ENCODE measurements at places on chromosomes 13 and 19.

DNA sequence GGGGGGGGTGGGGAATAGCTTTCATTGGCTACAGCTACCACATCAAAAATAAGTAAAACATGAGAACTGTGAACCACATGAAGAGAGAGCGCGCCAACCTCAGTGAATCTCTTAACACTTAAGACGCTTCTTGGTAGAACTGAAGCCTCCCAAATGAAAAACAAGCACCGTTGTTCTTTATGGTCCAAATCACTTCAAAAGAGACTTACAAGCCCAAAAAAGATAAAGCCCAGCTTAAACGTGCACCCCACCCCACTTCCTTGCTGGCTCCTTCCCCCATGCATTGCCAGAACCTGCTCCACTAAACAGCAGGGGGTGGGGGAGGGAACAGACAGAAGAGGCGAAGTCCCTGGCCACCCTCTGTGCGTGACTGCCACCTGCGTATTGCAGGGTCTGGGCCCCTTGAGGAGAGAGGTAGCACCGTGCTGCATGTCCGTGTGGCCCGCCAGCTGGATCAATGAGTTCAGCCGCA is 479.1 kb downstream of the FOXO1 start:
- DNase-seq, result no peak

DNA sequence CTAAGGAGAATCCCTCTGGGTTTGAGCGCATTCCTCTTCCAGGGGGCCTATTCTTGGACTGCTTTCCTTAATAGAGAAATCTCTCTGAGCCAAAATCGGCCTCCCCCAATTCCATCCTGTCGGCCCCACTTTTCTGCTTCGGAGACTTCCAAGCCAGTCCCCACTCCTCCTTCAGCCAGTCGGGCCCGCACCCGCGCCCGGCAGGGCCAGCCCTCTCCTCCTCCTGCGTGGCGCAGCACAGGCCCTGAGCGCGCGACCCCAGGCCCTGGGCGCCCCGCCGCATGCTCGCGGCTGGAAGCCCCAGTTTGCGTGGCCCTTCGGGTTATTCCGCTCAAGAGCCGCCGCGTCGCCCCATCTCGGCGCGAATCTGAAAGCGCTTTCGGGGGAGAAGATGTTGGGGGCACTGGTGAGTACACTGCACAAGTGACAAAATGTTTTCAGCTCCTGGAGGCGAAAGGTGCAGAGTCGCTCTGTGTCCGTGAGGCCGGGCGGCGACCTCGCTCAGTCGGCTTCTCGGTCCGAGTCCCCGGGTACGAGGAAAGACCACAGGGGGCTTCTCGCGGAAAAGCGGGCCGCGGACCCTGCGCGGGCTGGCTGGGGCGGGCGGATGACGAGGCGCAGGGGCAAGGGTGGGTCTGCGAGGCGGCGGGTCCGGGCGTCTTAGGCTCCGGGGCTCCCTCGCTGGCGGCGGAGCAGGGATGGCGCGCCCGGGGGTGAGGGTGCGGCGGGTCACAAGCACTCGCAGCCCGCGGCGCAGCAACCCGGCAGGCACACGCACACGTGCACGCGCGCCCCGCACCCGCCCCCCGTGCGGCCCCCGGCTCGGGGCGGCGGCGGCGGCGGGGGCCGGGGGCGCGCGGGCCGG is at the start of gene IL17D:
TSS of gene IL17D (plus strand) at position 785 of the 865 bp plus-strand sequence. CDS start 303 bp downstream, outside the sequence.
- DNase-seq, result peak; percentile 69

DNA sequence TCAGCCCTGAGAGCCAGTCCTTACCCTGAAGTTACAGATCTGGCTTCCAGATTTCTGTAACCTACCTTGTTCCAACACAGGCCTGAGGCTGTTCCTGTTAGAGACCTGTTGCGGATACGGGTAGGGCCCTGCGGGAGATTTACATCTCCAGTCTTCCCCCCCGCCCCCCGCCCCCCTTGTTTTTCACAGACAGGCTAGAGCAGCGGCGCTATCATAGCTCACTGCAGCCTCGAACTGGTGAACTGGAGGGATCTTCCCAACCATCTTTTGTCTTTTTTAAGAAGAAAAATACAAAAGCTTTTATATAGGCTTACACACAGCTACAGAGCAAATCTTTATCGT is 10.6 kb upstream of the CEACAM21 start:
- DNase-seq, result no peak

DNA sequence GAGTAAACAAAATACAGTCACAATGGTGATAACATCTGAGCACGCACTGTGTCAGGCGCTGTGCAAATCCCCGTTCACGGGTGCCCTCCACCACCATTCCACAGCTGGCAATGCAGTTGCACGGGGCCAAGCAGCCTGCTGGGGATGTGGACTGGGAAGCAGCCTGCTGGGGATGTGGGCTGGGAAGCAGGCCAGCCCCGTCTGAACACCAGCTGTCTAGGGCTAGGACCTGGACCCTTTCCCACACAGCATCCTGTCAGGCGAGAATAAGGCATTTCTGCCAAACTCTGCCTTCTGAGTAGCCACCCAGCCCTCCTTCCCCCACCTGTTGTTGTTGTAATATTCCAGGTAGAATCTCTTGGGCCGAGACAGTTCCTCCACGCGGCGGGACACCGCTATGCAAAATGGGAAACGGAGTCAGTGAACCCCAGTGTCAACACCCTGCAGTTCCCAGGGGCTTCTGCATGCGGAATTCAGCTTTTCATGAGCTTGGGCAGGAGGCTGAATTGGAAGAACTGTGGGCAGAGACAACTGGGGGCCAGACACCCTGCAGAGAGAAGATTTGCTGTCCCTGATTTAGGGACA is 27.8 kb upstream of the MIER2 start:
- no peak for DNase-seq

DNA sequence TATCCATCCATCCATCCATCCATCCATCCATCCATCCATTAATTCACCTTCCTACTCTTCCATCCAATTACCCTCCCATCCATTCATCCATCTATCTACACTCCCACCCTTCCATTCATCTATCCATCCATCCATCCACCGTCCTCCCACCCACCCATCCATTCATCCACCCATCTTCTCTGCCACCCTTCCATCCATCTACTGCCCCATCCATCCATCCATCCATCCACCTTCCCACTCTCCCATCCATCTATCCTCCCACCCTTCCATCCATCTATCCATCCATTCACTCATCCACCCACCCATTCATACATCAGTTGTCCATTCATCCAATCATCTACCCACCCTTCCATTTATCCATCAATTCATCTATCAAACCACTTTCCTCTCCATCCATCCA is 54.3 kb downstream of the NWD1 start:
- DNase-seq, result no peak

DNA sequence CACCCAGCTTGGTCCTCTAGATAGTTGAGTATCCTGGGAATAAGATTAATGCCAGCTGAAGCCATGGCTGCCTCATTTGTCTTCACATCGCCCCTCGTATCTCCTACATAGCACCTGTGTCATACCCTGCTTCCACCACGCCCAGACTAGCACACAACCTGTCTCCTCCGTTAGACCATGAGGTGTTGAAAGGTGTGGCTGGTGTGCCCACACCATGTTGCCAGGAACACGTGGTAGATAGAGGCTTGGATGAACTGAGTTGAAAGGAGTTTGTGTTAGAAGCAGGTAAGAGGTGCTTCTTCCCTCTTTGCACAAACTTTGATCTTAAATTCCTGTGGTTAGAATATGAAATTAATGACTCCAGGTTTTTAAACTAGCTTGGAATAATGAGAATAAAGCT is 40.1 kb downstream of the RGCC start:
- no peak for DNase-seq

- DNase-seq, result no peak
Measured at GRCh38 chr13:113637262-113638160, 20.5 kb downstream of the ATP4B start.

GRCh38 chr19:10818301-10819123 is 17.5 kb downstream of the TMED1 start:
- DNase-seq, result no peak

GRCh38 chr13:25502031-25502430 is 130.3 kb downstream of the ATP8A2 start:
- DNase-seq, result no peak

DNA sequence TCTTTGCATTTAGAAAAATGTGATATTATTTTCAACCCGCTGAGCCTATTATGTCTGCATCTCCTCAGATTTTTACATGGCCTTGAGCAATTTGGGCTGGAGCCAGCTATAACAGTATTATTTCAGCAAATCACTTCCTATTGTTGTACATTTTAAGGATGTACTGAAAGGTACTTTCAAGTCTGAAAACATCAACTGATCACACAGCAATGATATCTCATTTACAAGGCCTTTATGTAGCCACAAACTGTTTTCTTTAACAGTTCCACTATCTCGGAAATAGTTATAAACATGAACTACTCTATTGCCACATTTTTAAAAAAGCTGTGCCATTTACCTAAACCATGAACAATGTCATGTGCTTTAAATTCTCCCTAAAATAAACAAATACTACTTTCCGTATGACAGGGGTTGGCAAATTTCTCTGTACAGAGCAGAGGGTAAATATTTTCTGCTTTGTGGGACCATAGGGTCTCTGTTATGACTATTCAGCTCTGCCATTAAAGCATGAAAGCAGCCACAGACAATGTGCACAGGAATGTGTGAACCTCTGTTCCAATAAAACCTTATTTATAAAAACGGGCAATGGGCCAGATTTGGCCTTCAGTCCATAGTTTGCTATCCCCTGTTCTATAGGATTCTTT is 560.4 kb downstream of the GPC6 start:
- no peak for DNase-seq

DNA sequence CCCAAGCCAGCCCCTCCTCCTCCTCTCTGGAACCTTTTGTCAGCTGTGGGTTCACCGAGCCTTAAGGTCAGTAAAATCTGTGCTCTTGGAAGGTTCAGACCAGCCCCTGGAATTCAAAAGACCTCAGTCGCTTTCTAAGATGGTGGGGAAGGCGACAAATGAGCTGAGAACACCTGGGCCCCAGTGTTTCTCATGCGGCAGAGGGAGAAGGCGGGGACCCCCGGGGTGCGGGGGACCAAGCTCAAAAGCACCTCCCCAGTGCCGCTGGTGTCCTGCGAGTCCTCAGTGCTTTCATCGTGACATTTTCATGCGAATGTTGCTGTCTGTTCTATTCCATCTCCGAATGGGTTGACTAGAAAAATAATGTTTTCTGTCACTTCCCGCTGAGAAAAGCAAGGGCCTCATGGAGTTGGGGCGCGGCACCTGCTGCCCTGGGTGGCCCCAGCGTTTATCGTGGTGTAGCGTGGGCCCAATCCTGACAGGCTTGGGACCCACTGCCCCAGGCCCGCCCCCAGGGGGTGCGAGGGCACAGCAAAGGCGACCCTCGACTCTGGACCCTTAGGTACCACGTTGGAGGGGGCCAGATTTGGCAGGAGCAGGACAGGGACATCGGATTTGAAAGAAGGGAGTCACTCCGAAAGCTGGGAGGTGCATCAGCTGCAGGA is 751 bp upstream of the NTN5 start:
- no peak for DNase-seq

DNA sequence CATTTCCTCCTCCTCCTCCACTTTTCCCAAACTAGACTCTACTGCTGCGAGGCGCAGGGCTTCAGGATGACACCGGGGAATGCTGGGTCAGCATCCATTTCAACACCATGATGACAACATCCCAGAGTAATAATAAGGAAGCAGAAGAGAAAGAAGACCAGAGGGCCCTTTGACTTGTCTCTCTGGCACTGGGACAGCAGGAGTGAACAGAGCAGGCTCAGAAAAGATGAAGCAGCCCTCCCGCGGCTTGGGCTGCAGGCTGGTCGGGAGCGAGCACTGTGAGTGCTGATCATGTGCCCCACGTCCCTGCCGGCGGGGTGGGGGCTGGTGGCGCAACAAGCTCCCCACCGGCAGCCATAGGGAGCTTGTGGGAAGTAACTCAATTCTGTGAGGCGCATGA is 30.5 kb downstream of the RANBP3 start:
- DNase-seq, result no peak

- no peak for DNase-seq
Measured at GRCh38 chr13:112170823-112171569, 104.0 kb downstream of the SOX1 start.

DNA sequence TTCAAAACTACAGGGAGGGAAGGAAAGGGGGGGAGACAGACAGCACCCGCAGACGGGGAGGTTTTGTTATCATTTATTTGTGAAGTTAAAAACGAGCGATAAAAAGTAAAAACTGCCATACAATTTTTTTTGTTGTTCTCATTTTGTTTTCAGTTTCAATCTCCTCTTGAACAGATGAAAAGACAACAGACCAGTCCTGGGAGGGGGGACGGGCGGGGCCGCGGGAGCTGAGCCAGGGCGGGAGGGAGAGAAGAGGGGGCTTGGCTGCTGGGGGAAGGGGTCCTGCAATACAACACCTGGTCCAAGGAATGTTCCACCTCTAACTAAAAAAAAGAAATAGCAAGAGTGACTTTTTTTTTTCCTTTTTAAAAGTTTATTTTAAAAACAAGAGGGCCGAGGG is 11.3 kb downstream of the KHSRP start:
- no peak for DNase-seq

DNA sequence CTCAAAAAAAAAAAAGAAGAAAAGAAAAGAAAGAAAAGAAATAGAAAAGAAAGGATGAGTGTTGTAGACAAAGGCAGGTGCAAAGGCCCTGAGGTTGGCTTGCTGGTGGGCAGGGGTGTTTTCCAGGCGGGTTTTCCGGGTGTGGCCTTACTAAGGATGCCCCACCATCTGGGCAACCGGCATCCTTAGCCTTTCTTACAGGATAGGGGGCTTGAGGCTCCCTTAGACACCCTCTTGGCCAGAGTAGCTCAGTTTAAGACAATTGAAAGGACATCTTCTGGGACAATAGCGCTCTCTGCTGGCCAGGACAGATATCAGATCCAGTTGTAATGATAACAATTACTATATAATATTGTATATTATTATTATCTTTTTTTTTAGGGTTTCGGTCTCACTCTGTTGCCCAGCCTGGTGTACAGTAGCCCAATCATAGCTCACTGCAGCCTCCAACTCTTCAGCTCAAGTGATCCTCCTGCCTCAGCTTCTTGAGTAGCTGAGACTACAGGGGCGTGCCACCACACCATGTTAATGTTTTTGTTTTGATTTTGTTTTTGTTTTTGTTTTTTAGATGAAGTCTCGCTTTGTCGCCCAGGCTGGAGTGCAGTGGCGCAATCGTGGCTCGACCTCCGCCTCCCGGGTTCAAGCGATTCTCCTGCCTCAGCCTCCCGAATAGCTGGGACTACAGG is 1.4 kb upstream of the QTRT1 start:
- DNase-seq, result peak; percentile 92

- no peak for DNase-seq
Measured at GRCh38 chr13:34155931-34156607, 338.1 kb downstream of the RFC3 start.

DNA sequence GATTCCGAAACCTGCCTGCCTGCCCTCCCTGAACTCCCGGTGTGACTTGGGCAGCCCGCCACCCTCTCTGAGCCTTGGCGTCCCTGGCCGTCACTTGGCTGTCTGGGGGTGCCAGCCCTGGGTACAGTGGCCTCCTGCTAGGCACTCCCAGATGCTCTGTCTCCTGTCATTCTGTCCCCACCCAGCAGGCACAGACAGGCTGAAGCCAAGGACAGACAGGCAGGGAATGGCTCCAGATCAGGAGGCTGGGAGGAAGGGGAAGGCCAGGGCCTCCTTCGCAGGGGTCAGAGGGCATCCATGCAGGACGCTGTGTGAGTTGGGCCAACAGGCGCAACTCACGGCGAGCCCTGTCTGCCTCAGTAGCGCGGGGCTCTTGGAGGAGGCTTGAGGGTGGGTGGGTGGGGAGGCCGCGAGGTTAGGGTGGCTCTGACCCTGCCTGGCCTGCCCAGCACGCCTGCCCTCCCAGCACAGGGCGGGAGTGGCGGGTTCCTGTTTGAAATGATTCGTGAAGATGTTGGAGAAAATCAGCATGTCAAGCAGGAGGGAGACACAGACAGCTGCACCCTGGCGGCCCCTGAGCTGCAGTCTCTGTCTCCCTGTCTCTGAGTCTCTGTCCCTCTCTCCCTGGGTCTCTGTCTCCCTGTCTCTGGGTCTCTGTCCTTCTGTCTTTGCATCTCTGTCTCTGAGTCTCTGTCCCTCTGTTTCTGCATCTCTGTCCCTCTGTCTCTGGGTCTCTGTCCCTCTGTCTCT is 19.7 kb downstream of the KLHL26 start:
- DNase-seq, result no peak
